ENCODE measurements at places on chromosomes 2 and 18.

DNA sequence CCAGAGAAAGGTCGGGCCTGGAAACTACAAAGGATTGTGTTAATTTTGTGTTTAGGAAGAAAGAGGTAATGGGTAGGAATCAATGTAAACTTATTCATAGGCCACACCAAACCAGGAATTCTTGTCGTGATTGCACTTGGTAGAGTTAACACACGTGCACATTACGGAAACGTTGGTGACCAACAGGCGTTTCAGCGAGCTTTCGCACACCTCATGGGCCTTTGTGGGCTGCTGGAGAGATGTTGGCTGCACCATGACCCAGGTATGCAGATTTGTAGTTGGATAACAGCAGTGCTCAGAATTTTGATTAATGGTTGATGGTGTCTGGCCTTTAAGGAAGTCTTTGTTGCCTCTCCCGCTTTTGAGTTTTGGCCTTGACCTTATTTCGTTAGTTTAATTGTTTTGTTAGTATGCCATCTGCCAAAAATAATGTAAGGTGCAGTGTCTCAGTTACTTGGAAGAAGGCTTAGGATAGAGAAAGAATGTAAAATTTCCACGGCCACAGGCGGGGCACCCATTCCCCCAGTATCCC lies 1.9 kb downstream of the ZNF236 start:
- DNase-seq, result no peak

DNA sequence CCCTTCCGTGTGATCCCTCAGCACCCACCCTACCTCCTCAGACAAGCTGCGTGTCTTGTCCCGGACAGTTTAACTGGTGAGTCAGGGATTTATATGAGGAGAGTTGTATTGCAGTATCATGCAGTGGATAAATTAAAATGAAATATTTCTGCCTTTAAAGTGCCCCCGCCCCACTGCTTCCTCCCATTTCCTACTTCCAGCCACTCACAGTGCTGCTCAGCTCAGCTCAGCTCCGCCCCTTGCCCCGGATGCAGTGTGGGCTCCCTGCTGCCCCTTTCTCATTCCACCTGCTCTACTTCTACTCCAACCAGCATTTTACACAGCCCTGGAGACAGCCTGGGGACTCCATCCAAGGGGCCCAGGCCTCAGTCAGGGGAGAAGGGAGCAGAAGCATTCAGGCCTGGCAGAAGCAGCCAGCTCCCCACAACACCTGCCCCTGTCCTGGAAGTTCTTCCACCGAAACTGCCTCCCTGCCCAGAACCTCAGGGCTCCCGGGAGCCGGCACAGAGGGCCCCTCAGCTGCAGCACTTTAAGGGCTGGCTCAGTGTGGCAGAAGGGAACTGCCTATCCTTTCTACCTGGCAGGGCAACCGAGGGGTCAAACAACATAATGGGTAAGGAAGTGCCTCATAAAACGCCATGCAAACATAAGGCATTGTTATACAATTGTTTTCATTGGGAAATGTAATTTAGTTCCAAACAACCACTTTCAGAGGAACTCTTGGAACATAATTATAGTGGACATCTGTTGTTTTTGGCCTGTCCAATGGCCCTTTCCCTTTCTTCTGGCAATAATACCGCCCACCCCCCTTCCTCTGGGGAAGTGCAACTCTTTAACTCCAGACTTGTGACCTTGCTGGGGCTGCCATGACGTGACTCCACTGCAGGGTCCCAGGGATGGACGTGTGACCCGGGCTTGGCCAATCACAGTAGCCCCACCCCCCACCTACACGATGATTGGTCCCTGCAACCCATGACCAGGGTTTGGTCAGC lies 102.3 kb downstream of the LIPG start:
- no peak for DNase-seq

- no peak for DNase-seq
These were observed 198.4 kb downstream of the BABAM2 start for GRCh38 chr2:28088970-28089369.

DNA sequence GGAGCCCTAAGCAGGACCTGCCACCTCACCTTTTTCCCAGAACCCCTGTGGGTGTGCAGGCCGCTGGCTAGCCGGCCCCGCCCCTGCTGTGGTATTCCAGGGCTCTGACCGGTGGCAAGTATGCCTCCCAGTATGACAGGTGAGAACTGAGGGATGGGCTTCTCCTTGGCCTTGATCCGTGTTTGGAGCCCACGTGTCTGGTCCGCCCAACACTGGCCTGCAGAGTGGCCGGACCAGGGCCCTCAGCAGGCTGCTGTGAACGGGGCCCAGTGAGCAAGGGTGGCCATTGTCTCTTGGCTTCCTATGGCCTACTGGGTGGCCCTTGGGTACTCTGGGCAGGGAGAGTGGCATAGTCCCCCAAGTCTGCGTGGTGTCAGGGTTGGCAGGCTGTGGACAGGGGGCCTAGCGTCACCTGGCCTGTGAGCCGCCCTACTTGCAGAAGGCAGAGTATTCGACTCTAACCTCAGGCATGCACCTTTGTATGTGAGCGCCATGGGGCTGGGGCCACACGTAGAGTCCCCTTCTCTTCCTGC lies 1.8 kb downstream of the RNPEPL1 start:
- peak; percentile 63 for DNase-seq

DNA sequence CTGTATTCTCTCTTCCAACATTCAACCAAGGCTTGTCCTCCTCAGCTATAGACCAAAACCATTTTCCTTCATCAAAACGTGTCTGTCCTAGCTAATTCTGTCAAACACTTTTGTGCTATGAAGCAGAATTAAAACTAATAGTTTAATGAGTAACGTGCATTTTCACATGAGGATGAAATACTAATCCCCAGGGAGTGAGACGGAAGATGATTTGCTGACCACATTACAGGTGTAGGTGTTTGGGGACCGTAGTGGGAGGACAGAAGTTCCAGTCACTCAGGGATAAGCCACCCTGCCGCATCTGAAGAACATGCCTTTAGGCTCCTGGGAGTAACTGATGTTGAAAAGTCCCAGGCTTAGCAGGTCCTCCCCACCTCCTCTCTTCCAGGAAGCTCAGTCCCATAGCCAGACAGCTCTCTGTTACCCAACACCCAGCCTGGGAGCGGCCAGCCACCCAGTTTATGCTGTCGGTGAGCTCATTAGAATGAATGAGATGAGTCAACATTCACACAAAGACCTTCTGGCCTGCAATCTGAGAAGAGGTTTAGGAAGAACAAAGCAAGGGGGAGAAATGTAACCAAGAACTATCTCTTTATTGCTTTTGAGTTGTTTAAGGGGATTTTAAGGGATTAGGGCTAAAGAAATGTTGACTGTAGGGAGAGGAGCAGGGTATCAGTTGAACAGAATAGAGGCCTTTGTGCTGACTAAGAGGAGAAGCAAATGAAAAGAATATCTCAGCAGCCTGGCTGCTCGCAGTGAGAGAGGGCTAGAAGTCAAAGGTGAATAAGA lies 122.5 kb downstream of the FOXI3 start:
- no peak for DNase-seq

GRCh38 chr2:138030459-138030858 lies 66.2 kb downstream of the HNMT start:
- no peak for DNase-seq

- no peak for DNase-seq
These were observed 30.1 kb upstream of the SH3RF3 start for GRCh38 chr2:109098921-109099273.

- DNase-seq, result no peak
These were observed 72.7 kb downstream of the NXPH2 start for GRCh38 chr2:138707392-138708074.

- DNase-seq, result peak; percentile 84
These were observed at the start of gene SNED1 for GRCh38 chr2:240997856-240998705. SNED1 (plus strand) TSS chr2:240998618; CDS start chr2:240998838, 220 bp downstream.

DNA sequence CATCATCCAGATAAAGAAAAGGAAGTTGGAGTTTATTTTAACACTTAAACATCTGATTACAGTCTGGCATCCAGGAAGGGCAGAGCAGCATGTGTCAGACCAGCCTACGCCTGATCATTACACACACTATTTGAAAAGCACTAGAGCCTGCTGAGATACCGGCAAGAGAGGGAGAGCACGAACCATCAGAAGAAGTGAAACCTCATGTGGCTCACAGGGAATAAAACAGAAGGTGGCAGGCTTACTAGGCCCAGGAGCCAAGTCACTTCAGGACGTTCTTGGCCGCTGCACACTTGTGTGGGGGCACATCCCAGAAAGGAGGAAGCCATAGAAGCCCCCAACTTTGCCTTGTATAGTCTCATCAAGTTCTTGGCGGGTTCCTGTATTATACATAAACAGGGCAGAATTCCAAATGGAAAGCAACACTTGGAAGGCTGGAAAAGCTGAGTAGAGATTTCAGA lies 105.5 kb downstream of the UGGT1 start:
- DNase-seq, result no peak

GRCh38 chr2:238382381-238382781 lies 44.3 kb upstream of the ASB1 start:
- DNase-seq, result no peak

DNA sequence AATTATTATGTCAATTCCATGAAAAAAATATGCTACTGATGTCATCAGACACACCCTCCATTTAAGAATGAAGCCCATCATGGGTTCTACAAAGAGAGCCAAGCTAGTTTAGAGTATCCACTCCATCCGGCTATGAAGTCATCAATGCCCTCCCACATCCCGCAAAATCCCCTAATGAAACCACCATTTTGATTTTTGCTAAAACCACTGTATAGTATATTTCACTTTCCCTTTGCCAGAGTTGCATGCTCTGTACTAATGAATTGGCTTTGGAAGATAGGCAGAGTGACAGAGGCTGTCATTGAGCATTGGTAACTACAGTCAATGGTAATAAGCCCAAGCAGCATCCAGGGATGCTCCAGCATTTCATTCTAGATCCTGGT lies 118.6 kb downstream of the ANKRD44 start:
- peak; percentile 79 for DNase-seq

- no peak for DNase-seq
These were observed 184.9 kb upstream of the PARD3B start for GRCh38 chr2:204360218-204361007.

- no peak for DNase-seq
These were observed 153.4 kb downstream of the UBR3 start for GRCh38 chr2:169980643-169981042.

DNA sequence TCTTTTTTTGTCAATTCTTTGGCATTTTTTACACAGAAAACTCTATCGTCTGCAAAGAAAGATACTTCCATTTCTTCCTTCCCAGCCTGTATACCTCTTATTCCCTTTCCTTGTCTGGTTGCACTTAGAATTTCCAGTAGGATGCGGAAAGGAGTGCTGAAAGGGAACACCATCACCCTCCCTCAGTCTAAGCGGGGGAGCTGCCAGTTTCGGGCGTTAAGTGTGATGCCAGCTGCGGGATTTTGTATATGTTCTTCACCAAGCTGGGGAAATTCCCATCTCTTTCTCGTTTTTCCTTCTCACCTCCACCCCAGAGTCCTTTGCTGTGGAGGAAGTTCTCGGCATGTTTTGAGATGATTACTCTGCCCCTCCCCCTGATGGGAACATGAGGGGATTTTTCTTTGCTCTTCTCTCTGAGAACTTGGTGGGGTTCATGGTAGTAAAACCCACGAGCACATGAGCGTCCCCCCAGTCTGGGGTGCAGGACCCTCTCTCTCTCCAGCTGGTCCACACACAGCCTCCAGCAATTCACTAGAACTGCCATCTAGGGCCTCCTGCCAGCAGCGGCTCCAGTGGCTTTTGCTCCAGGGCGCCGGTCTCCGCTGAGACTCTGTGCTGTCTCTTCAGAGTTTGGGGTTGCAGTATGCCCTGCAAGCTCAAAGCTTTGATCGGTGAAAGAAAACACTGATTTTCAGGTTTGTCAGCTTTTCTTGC lies 15.5 kb downstream of the AQP12A start:
- no peak for DNase-seq

DNA sequence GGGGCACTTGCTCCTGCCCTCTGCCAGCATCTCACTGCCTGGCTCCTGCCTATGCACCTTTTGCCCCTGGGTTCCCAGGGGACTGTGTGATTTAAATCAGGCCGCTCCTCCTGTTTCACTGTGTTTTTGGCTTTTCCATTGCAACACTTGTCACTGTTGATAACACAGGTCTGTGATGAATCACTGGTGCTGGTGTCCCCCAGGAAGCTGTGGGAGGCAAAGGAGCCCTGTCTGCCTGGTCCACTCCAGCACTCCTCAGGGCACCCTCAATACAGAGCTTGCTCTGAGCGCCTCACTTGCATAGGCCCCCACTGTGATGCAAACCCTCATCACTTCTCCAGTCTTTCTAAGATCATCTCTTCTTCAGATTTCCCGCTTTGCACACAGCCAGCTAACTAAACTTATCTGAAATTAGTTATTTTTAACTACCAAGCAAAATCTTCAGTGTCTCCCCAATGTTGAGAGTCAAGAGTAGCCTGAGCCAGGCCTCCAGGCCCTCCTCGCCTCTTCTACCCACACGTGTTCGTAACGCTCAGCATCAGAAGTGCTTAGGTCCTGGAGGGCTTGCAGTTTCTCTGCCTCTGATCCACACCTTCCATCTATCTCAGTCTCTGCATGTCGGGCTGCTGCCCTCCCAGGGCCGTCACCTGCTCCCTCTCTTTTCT lies 2.8 kb downstream of the TMEM18 start:
- DNase-seq, result no peak

DNA sequence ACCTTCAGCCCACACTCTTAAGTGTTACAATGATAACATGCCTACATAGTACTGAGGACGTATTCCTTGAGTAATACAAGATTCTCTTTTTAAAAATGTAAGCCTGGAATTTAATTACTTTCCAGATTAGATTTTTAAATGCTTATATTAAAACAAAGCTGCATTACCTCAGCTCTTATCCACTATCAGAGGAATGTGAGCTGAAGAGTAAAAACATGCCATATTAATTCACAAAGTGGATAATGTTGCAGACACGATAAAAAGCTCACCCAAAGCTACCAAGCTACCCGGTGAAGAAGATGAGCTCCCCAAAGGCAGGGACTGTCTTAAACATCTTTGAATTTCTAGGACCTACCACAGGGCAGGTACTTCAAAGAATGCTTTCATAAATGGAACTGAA lies 107.8 kb downstream of the NOL10 start:
- DNase-seq, result no peak

Measured in activated effector memory CD4-positive, alpha-beta T cell treated with anti-CD3 and anti-CD28 coated beads, Interleukin-2, amount 50 U/mL, for 16 hours (primary cell).